ENCODE measurements at places on chromosomes 11 and 22. TPM values are rescaled to one million over a fixed set of nuclear protein-coding genes. Genes with fewer than 3 reads are reported as not detected.

Gene OR51B4
- 22.8 TPM for polyA plus RNA-seq

Gene KRTAP5-8
- not detected for polyA plus RNA-seq

Gene PAX6
- polyA plus RNA-seq, result 7.2 TPM

Gene MS4A3
- polyA plus RNA-seq, result 39.2 TPM

Gene MS4A1
- polyA plus RNA-seq, result 0.03 TPM

Gene OR5L1
- polyA plus RNA-seq, result not detected

Gene OR5D13
- not detected for polyA plus RNA-seq

Gene PGA5
- not detected for polyA plus RNA-seq

Gene OR6A2
- 0.05 TPM for polyA plus RNA-seq

Gene SEZ6L
- polyA plus RNA-seq, result not detected

Gene SCN2B
- polyA plus RNA-seq, result not detected

Gene GPR83
- polyA plus RNA-seq, result 0.08 TPM

Gene TNNT3
- not detected for polyA plus RNA-seq

Gene NFAM1
- polyA plus RNA-seq, result not detected

Gene VSIG10L2
- not detected for polyA plus RNA-seq
